Naive B cell (primary cell): ENCODE measurements at places on chromosomes 2 and 18.

GRCh38 chr2:100832885-100833284 is 12.9 kb downstream of the NPAS2 start:
- H3K4me3 ChIP-seq, result no peak overlapping the region
- H3K27me3 ChIP-seq, result peaks cover 29% of the 10 kb centered on the region
- H3K27ac ChIP-seq, result no peak overlapping the region
- DNase-seq, result no peak
- no peaks in the 10 kb centered on the region for H3K4me1 ChIP-seq
- H3K36me3 ChIP-seq, result no peaks in the 10 kb centered on the region

GRCh38 chr2:74922592-74923227 is 35.7 kb upstream of the POLE4 start:
- no peaks in the 10 kb centered on the region for H3K36me3 ChIP-seq
- DNase-seq, result no peak
- peaks cover 14% of the 10 kb centered on the region for H3K27me3 ChIP-seq

- H3K27ac ChIP-seq, result no peak overlapping the region
- peaks cover 26% of the 10 kb centered on the region for H3K27me3 ChIP-seq
- peaks cover 22% of the 10 kb centered on the region for H3K4me1 ChIP-seq
- no peaks in the 10 kb centered on the region for H3K36me3 ChIP-seq
- H3K4me3 ChIP-seq, result peak overlapping the region; percentile 57
Measured at GRCh38 chr2:232521959-232522622, 1.9 kb downstream of the PRSS56 start.

GRCh38 chr2:198517976-198518375 is 713.6 kb downstream of the PLCL1 start:
- H3K36me3 ChIP-seq, result no peaks in the 10 kb centered on the region
- H3K27me3 ChIP-seq, result no peaks in the 10 kb centered on the region
- H3K27ac ChIP-seq, result no peak overlapping the region
- DNase-seq, result no peak
- H3K4me1 ChIP-seq, result no peaks in the 10 kb centered on the region

GRCh38 chr2:42752816-42753813 is 10.8 kb downstream of the OXER1 start:
- peaks cover 53% of the 10 kb centered on the region for H3K4me1 ChIP-seq
- H3K36me3 ChIP-seq, result no peaks in the 10 kb centered on the region
- no peaks in the 10 kb centered on the region for H3K27me3 ChIP-seq
- peak; percentile 18 for DNase-seq
